ENCODE measurements at places on chromosomes 1 and 21.

DNA sequence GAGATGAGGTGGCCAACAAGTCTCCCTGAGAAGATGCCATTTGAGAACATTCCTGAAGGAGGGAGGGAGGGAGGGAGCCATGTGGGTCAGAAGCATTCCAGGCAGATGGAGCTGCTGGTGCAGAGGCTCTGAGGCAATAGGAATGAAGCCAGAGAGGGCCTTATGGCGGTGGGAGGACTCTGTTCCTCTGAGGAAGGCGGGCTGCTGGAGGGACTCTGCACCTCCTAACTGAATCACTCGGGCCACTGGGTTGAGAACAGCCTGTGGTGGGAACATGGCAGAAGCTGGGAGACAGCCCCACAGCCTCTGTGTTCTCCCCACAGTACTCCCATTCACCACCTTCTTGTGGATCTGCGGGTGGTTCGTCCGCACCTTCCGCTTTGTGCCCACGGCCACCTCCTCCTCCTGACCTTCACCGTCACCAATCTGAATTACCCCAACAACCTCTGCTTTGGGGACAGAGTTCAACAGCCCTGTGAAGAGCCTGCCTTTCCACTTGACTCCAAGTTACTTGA, 2.4 kb upstream of the TMEM125 start:
- DNase-seq: no peak

- no peak for DNase-seq
These were observed 58.8 kb downstream of the KCNK1 start for GRCh38 chr1:233672732-233673131.

DNA sequence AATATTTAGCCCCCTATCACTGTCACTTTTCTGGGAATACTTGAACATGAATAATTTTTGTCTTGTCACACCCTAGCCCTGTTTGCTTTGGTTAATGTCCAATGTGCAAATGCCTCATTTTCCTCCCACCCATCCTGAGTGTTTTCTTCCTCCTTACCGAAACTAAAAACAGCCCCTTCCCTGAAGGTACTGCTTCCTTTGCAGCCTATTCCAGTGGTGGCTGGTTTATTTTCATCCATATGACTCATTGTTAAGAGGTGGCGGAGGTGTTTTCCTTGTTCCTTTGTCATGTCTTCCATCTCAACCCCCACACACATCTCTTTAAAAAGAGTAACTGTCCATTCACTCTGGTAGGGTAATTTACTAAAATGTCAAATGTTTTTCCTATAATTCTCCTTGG, 40.4 kb downstream of the CD55 start:
- DNase-seq: peak; percentile 52

- DNase-seq: no peak
These were observed 604.8 kb upstream of the ADAMTS5 start for GRCh38 chr21:27571706-27572105.

- DNase-seq: no peak
These were observed 30.5 kb downstream of the IFI16 start for GRCh38 chr1:159040206-159040605.

DNA sequence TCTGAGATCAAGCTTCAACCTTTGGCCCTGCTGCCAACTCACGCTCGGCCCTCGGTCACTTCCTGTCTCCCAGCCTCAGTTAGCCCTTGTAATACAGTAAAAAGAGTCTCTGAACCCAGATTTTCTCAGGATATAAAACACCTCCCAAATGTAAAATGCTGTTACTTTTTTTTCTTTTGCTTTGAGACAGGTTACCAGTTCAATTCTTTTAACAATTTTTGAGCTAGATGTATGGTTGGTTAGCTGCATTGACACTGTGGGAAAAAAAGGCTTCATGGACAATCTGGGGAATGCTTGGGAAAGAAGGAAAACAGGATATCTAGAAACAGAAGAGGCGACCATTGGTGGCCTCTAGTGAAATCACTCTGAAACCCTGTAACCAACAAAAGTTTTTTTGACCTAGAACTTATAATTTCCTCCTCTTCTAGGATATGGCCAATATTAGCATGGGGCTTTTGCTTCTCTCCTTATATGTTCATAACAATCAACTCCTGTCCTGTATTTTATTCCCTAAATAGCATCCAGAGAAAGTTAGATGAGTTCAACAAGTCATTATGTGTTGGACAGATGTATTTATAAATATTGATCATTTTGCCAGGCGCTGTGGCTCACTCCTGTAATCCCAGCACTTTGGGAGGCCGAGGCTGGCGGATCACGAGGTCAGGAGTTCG, 1.3 kb downstream of the CMPK1 start:
- no peak for DNase-seq

DNA sequence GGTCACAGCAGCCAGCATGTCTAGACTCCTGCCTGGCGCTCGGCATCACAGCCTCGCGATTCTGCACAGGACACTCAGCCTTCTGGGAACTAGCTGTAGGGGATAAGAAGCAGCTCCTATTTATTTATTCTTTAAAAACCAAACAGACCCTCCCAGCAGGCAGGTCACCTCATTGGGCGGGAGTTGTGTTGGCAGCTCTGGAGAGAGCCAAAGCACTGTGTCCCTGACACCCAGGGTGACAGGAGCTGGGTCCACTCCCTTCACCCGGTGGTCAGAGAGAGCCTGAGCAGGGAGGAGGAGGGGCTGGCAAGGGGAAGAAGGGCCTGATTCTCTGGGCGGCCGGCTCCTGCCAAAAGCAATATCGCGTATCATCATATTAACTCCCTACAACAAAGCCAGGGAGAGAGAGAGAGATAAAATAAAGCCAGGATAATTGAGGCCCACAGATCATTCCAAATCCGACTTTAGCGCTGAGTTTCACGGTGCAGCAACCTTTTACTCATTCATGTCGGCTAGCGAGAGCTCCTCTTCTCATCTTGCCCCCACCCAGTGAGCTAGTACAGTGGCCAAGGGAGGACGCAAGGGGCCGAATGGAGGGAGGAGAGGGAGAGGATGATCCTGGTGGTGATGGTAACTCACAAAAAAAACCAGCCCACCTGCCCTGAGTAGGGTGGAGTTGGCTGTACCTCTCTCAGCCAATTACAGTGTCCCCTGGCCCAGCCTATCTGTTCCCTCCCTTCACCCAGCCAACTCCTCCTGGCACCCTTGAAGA, 79.8 kb upstream of the IFFO2 start:
- no peak for DNase-seq

GRCh38 chr1:84286071-84286470, 15.4 kb upstream of the SAMD13 start:
- DNase-seq: no peak

GRCh38 chr1:209012443-209013196, 570.9 kb upstream of the CAMK1G start:
- no peak for DNase-seq

DNA sequence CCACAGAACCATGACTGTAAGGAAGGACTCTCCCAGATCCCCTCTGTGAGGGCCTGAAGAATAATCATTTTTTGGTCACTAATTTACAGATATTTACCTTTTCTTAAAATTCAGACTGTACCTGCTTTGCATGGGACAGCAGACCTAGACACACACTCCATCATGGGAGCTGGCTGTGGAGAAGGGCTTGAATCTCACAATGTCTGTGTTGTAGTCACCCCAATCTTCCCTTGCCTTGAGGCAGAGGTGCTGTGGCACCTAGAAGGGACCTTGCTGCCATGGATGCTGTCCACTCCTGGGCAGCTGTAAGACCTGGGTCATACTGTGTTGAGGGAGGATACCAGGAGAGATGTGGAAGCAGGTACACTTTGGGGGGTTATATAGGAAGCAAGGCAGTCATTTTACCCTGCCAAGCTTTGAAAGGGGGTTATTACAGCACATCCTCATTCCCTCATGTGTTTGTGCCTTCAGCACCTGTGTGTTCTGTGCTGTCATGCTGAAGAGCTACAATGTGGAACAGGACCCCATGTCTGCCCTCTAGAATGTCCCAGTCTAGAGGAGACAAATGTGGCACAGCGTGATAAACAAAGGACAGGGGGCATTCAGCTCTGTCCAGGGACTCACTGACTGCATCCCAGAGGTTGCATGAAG, 27.1 kb downstream of the TRAF5 start:
- DNase-seq: no peak

- no peak for DNase-seq
These were observed 7.9 kb downstream of the LYST start for GRCh38 chr1:235858766-235859165.

- DNase-seq: no peak
These were observed 21.1 kb upstream of the SUMO3 start for GRCh38 chr21:44838951-44839350.

DNA sequence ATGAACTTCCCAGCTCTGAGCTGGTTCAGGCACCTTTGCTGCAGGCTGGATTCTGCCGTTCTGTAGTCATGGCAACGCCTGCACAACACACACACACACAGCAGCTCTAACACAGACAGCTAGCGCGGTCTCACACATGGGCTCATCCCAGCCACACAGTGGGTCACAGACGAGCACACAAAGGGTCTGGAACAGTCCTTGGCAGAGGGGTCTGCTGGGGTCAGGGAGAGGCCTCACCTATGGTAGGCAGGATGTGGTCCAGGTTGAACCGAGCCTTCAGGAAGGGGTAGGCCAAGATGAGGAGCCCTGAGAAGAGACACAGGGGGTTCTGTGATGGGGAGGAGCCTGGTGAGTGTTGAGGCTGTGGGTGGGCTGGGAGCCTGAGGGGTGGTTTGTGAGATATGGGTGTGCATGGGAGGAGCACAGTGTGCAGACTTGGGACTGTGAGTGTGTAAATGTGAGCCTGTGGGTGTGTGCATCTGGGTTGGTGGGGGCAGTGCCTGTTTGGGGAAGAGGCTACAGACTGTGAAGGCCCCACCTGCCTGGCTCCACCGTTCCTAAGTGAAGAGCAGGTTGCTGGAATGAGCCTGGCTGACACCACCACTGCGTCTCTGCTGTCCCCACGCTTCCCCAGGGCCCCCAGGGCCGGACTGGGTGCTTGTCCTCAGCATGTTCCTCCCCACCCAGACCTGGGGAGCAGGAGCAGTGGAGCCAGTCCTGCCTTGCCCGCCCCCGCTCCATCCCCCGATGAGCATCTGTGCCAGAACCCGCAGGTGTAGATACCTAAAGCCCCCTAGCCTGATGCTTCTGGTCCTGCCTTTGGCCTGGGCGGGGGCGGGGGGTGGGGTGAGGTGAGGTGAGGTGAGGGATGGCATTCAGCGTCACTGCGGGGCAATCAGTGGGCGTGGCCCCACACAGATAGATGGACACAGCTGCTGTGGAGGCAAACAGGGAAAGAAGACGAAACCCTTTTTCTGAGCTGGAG, 1.5 kb downstream of the KNCN start:
- DNase-seq: no peak

DNA sequence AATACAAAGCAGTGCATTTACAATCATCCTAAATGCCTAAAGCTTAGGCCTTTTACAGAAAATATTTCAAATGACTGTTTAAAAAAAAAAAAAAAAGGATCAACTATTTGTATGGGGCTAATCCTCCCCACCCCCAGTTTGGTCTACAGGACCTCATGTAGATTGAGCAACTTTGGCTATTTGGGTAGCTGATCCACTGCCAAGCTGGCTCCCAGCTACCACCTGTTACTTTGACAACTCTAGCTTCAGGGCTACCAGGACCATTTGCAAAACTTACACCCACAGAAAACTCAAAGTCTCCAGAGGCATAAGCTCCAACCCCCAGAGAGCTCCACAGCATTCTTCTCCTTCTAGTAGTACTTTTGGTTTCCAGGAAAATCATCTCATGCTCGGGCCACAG, 29.4 kb downstream of the JAK1 start:
- no peak for DNase-seq

DNA sequence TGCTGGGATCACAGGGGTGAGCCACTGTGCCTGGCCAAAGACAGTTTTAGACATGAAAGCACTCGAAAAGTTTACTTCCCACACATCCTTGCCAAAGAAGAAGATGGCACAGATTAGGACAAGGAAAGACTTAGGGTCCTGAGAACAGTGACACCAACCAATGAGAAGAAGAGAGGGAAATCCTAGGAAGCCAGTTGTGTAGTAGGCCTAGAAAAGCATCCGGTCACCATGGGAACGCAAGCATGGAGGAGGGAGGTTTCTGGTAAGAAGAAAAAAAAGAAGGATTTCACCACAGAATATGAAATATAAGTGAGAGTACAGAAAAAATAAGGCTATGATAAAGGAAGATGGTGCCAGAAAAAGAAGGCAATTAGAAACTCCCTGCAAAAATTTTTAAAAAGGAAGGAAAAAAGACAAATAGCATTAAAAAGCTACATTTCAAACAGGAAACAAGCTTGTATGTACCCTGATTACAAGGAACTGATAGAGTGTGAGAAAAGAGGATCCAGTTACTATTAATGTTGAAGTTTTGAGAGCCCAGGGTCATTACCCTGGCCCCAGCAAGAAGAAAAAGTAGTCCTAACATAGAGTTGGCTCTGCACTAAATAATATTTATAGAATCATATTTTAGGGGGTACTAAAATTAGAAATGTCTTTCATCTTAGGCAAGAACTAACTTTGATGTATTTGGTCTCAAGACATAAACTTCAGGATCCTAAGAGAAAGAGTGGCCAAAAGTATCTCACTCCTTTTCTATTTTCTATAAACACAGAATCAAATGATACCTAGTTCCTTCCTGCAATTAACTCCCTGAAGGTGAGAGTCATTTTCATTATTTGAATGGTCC, 16.1 kb downstream of the DIPK1A start:
- peak; percentile 62 for DNase-seq

DNA sequence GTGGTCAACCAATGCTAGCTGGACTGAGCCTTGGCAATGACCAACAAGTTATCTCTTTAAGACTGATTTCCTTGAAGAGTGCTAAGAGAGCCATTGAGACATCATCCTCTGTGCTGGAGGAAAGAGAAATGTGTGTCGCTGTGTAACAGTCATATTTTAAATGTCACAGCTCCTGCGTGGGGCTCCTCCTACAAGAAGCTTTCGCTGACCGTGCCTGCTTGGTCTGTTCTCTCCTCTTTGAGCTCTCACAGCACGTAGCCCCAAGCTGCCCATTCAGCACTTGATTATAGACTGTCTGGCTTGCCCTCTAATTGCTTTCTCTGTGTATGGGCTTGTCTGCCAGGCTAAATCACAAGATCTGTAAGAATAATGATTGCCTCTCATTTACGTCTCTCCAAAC, 221.3 kb downstream of the FOXD2 start:
- DNase-seq: peak; percentile 15

DNA sequence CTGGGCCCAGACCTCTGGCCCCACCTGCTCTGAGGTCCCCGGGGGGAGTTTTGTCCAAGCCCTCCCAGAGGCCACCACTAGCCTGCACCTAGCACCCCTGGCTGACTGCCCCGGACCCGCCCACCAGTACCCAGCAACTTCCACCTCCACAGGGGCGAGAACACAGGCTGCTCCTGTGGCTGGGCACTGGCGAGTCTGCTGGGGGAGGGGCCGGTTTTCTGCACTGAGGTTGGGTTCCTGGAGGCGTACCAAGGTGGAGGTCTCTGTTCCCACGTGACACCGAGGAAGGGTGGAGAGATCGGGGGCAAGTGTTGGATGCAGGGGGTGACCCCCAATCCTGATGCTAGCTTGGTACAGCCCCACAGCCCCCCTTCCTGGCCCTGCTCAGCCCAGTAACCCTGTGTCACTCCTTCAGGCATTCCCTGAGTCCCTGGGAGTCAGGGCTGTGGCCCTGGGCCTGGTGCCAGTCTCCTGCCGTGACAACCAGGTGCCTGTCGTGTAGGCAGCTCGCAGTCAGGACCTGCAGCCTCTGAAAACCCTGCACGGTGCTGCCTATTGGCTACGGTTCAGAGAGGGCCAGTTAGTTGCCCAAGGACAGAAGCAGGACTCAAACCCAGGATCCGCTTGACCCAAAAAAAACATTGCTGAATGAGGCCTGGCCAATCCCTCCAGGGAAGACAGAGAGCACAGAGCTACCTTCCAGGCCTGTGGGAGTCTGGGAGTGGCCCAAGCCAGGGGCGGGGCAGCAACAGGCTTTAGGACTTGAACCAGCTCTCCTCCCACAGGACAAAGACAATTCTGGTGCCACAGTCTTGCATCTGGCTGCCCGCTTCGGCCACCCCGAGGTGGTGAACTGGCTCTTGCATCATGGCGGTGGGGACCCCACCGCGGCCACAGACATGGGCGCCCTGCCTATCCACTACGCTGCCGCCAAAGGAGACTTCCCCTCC, 3.1 kb downstream of the ESPN start:
- DNase-seq: no peak

Measured in putamen (tissue), 1 donor.